ENCODE measurements at places on chromosomes 11 and 22. TPM values are rescaled to one million over a fixed set of nuclear protein-coding genes. Genes with fewer than 3 reads are reported as not detected.

- H3K27me3 ChIP-seq = no peaks in the 10 kb centered on the region
- H3K27ac ChIP-seq = no peak overlapping the region
- H3K36me3 ChIP-seq = no peaks in the 10 kb centered on the region
- no peaks in the 10 kb centered on the region for H3K4me1 ChIP-seq
- no peak for DNase-seq
Measured at GRCh38 chr11:35009191-35009943, 92.9 kb downstream of the PDHX start.

GRCh38 chr11:30422447-30423278, 99.8 kb downstream of the ARL14EP start:
- H3K27ac ChIP-seq = no peak overlapping the region
- no peak overlapping the region for H3K4me3 ChIP-seq
- no peak for DNase-seq
- peaks cover 6% of the 10 kb centered on the region for H3K4me1 ChIP-seq

GRCh38 chr11:70158201-70158600, 44.9 kb upstream of the FADD start:
- H3K27me3 ChIP-seq = no peaks in the 10 kb centered on the region
- no peaks in the 10 kb centered on the region for H3K36me3 ChIP-seq
- H3K4me3 ChIP-seq = no peak overlapping the region
- no peak for DNase-seq

DNA sequence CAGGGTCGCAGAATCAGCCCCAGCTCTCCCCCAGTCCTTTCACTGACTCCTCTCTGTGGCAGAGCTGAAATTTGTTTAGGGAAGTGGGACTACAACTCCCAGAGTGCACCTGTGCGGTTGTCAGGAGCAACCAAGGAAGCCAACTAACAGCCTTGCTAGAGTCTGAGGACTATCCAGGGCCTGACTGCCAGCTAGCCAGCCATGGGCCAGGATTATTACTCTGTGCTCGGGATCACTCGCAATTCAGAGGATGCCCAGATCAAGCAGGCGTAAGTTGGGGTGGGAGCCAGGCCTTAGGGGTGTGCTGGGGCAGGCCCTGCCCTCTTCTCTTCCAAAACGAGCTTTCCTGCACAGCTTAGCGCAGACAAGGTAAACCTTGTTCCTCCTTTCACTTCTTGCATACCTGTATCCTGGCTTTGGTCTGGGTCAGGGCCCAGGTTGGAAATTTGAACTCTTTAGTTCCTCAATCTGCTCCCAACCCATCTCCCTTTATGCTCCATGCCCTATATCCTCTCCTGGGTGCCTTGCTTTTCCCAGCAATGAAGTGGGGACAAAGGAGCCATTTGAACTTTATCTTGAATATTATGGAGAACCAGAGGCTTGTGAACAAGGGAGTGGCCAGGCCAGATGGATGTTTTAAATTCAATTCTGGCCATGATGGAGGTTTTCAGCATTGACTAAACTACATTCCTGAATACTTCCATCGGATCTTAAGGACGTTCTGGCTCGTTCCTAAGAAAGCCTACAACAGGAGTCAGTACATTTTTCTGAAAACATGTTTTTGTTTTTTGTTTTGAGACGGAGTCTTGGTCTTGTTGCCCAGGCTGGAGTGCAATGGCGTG, at the start of gene DNAJB13:
DNAJB13 (plus strand) TSS at position 158 of the 842 bp plus-strand sequence; CDS start at position 202, 44 bp downstream.
- H3K4me3 ChIP-seq = no peak within 1 kb of the TSS
- no peaks in the 10 kb centered on the region for H3K4me1 ChIP-seq
- no peaks in the 10 kb centered on the region for H3K36me3 ChIP-seq
- no peaks in the 10 kb centered on the region for H3K27me3 ChIP-seq

DNA sequence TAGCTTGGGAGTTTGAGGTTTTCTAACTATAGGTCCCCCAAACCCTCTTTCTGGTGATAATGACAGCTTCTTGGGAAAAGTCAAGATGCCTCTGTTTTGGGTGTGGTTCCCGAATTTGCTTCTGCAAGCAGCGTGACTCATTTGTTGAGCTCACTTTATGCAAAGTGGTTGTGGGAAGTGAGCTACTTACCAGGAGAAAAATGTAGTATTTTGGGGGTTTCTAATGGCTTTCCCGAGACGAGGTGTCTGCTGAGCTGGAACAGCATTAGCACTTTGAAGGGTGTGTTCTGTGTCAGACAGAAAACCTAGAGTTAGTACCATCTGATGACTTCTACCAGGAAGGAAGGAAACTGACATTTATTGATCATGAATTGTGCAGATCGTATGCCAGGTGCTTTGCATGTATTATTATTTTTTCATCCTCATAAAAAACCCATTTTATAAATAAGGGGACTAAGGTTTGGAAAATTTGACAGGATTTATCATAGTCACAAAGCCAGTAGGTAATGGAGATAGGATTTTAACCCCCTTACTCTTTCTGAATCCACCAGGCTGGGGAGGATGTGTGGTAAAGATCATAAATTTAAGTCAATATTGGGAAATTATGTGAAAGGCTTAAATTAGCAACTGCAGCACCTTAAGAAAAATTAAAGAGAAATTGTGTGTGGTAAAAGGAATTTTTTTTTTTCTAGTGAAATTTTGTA, 108.8 kb upstream of the CD44 start:
- peaks cover 8% of the 10 kb centered on the region for H3K4me1 ChIP-seq
- no peaks in the 10 kb centered on the region for H3K27me3 ChIP-seq
- DNase-seq = no peak
- no peak overlapping the region for H3K4me3 ChIP-seq

DNA sequence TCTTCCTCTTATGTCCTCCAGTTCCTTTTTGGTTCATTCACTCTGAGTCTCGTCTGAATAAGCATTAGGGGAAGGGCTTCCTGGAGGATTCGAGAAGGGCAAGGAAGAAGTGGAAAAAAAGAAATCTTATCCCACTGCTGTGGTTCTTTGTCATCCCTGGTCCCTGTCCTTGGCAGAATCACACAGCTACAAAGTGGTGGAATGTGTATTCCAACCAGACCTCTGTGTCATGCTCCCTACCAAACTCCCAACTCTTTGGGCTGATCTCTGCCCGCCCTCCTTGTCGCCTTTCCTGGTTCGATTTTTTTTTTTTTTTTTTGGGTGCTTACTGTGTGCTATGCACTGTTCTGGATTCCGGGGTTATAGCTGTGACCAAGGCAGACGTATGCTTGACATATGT, 61.0 kb downstream of the TEAD1 start:
- no peaks in the 10 kb centered on the region for H3K36me3 ChIP-seq
- H3K4me3 ChIP-seq = no peak overlapping the region
- peaks cover 6% of the 10 kb centered on the region for H3K4me1 ChIP-seq
- no peak for DNase-seq
- no peak overlapping the region for H3K27ac ChIP-seq

DNA sequence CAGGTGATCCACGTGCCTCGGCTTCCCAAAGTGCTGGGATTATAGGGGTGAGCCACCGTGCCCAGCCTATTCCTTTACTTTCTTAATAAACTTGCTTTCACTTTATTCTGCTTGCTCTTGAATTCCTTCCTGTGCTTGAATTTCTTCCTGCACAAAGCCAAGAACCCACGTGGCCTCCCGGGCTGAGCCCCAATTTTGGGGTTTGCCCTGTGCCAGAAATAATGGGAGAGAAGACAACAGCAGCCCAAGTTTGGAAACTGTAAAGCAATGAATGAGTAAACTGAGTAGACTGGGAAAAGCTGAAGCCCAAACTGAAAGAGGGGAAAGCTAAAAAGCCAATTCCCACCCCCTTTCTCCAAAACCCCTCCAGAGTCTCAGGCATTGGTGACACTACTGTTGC, 136.4 kb downstream of the NECTIN1 start:
- no peak overlapping the region for H3K4me3 ChIP-seq
- no peaks in the 10 kb centered on the region for H3K27me3 ChIP-seq
- no peak for DNase-seq
- no peaks in the 10 kb centered on the region for H3K4me1 ChIP-seq

GRCh38 chr11:105897161-105897560, 124.9 kb downstream of the MSANTD4 start:
- no peaks in the 10 kb centered on the region for H3K27me3 ChIP-seq
- no peak for DNase-seq
- H3K36me3 ChIP-seq = no peaks in the 10 kb centered on the region
- H3K27ac ChIP-seq = no peak overlapping the region
- H3K4me3 ChIP-seq = no peak overlapping the region

The RIMBP3B gene
- total RNA-seq = not detected

The NRGN gene
- 2.4 TPM for total RNA-seq

The ADM2 gene
- not detected for total RNA-seq

The PRAME gene
- total RNA-seq = not detected

The MYO7A gene
- 45.0 TPM for total RNA-seq

The BACE1 gene
- 24.3 TPM for total RNA-seq

The DLG2 gene
- total RNA-seq = 6.5 TPM

All from tibial nerve (tissue), 4 donors.